ENCODE measurements at places on chromosomes 4 and X.
A peak's percentile ranks its signal among the peaks of the same experiment; 100 is the strongest.

DNA sequence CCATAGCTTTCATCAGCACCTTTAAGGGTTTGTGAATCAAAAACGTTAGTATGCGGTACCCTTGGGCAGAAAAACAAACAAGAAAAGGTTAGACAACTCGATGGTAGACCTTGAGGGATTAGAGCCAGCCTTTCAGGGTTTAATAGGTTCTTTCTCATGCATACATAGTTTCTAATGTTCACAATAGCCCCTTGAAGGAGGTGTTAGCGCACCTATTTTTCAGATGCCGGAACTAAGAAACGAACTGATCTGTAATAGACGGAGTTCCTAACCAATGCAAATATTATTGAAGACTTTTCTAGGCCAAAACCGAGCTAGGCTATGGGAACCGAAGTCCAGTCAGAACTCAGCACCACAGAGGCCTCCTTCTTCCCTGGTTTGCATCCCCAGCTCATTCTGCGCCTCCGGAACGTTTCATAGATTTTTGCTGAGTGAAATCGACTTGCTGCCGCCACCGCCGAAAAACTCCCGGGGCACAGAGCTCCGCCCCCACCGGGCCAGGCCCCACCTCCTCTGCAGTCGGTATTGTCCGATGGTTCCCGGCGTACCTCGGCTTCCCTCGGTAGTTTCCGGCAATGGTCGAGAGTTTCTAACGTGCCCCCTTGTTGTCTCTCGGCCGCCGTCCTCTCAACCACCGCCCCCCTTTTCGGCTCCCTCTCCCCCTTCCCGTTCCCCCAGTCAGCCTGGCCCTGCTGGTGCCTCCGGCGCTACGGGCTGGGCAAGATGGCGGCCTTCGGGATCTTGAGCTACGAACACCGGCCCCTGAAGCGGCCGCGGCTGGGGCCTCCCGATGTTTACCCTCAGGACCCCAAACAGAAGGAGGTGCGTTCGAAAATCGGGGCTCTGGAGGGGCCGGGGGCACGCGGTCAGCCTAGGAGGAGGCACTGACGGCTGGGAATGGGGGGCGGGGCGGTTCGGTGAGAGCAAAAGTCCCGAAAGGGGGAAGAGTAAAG, at the start of gene MED12:
TSS of gene MED12 (plus strand) at position 565 of the 953 bp plus-strand sequence. CDS start at position 724, 159 bp downstream.
- DNase-seq = peak; percentile 65

DNA sequence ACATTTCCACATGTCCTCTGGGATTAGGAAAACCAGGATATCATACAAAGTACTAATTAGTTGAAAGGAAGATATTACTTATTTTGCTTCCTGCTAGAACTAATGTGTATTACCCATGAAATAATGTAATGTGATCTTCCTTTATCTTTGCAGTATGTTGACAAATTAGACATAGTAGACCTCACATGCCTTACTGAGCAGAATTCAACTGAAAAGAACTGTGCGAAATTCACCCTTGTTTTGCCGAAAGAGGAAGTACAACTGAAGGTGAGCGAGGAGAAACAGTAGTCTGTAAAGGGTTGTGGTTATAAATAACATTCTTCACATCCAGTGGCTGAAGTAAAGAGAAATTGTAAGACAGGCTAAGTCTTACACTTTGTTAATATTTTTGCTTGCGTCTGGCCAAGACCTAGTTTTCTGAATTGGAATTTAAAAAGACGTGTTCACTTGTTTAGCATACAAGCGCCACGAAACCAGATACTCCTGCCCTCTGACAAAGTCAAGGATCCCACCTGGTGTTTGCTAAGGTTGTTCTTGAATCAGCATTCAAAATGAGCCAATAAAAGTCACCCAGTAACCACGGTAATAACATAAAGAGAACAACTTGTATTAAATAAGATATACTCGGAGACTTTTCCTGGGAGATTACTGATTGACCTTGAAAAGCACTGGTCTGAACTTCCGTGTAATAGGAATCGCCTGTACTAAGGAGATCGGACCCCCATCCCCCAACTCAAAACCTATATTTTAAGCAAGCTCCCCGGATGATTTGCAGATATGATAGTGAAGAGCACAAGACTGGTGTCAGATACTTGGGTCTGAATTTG, 16.9 kb downstream of the STAP1 start:
- DNase-seq = no peak

- no peak for DNase-seq
Measured at GRCh38 chr4:115315182-115315581, 201.8 kb upstream of the NDST4 start.

DNA sequence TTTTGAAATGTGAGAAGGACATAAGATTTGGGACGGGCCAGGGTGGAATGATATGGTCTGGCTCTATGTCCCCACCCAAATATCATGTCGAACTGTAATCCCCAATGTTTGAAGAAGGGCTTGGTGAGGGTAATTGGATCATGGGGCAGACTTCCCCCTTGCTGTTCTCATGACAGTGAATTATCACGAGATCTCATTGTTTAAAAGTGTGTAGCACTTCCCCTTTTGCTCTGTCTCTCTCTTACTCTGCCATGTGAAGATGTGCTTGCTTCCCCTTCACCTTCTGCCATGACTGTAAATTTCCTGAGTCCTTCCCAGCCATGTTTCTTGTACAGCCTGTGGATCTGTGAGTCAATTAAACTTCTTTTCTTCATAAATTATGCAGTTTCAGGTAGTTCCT, 17.5 kb downstream of the MTMR8 start:
- DNase-seq = no peak

DNA sequence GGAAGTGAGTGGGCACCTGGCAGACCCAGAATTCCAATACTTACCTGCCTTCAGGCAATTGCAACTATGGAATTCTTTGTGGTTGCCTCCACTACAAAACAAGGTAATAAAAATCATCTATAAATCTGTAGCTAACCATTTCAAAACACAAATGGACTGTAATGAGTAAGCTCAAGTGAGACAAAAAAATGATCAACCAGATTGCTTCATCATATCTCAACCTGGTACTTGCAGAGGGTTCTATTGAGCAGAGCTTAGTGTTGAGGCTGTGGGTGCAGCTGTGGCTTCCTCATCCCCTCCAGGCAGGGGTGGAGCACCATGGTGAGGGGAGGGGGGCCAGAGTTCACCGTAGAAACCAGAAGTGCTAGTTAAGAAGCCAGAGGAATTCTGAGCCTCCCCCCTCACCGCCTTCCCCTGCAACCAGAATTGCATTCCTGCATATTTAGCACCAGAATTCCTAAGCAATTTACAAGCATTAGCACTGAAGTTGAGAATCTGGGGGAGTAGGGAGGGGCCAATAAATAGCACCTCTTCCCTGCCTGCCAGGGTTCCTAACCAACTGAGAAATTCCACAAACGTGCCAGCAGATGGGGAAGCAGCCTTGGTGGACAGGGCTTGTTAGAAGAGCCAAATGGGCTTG, 11.5 kb downstream of the CTAG1A start:
- DNase-seq = no peak

DNA sequence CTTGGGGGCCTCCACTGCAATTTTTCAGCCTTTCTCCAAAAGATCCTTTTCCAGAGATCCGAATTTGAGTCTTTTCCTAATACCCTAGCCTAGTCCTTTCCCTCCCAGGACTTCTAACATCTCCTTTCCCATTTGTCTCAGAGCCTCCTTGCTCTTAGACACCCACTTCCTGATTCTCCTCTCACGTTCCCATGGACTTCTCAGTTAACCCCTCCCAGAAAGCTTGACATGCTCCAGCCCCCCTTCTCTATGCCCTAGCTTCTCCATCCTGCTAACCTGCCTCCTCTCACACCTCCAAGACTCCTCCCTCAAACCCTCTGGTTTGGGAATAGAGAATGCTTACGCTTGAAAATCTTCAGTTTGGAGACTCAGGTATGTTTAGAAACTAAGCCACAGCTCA, 2.5 kb downstream of the UBA1 start:
- no peak for DNase-seq

- no peak for DNase-seq
Measured at GRCh38 chr4:183430994-183431347, 13.5 kb upstream of the CDKN2AIP start.

GRCh38 chr4:16516796-16517439, 290.6 kb upstream of the TAPT1 start:
- no peak for DNase-seq

Measured in activated CD4-positive, alpha-beta T cell treated with anti-CD3 and anti-CD28 coated beads for 1 hour (primary cell).